ENCODE measurements at places on chromosomes 1 and 21. TPM values are rescaled to one million over a fixed set of nuclear protein-coding genes. Genes with fewer than 3 reads are reported as not detected.

Gene CD1B
- not detected for total RNA-seq

Gene MXRA8
- total RNA-seq, result 0.25 TPM

Gene GOLPH3L
- 16.9 TPM for total RNA-seq

Gene L1TD1
- not detected for total RNA-seq
